ENCODE measurements at places on chromosomes 1 and 21.

DNA sequence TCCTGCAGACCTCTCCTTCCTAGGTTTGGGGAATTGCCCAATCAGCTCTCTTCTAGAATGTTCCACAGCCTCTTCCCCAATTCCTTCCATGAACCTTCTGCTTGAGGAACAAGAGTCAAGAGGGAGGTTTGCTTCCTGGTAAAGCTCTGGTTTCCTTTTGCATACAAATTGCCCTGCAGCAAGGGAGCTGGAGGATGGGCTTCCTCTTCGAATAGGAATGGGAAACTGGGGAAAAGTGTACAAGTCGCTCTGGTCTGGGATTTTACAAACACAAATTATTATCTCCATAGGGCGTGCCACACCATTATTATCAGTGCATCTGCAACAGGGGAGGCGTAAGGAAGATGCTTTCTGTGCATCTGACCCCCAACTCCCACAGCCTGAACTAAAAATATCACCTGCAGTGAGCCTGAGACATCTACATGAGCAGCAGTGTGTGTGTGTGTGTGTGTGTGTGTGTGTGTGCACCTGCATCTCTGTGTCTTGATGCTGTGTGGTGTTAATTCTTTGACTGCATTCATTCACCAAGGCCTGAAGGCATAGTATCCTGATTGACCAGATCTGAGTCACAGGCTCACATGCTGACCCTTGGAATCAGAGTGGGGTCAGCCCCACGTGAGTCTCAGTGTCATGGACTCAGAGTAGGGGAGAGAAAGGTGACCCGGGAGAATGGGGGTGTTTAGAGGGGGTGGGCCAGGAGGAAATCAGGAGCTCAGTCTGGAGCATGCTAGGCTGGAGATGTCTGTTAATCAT lies 272.9 kb downstream of the KAZN start:
- DNase-seq = no peak

DNA sequence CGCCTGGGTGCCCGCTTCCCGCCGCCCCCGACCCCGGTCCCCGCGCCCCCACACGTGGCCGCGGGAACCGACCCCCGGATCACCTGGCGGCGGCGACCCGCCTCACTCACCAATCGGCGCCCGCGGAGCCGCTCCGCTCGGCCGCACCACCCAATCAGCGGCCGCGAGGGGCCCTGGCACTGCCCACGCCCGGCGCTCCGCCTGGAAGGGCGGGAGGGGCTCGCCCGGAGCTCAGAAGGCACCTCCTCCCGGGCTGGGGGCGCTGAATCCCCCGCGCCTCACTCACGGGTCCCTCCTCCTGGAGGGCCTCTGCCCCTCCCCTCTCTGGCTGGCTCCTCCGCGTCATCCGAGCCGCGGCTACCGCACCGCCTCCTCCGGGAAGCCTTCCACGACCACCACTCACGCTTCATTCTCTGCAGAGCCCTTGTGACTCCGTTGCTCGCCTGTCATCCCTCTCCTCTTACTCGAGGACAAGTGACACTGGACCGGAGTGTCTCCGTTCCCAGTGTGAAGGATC lies 374 bp downstream of the SH2D5 start:
- DNase-seq = peak; percentile 86

DNA sequence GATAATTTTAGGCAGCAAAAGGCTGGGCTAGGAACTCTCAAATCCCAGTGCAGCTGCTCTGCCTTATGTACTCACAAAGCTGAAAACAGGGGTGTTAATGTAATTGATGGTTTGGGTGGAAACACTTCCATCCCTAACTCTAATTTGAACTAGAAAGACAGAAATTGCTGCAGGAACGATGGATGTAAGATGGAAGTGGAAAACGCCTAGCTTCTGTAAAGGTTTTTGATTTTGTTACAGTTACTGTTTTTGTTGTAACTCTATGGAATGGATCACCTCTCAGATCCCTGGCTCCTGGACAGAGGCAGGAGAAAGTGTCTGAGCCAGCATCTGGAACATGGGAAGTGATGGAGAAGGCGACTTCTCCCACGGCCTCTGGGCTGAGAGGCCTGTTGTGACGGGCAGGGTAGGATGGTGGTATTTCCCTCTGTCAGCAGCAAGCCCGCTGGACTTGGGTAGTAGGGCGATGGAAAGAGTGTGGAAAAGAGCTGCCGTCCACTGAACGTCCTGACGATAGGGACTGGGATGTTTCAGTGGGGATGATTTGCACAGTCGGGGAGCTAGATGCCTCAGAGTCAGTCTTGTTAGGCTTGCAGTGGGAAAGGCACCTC lies 1.6 kb downstream of the TRAF5 start:
- no peak for DNase-seq

DNA sequence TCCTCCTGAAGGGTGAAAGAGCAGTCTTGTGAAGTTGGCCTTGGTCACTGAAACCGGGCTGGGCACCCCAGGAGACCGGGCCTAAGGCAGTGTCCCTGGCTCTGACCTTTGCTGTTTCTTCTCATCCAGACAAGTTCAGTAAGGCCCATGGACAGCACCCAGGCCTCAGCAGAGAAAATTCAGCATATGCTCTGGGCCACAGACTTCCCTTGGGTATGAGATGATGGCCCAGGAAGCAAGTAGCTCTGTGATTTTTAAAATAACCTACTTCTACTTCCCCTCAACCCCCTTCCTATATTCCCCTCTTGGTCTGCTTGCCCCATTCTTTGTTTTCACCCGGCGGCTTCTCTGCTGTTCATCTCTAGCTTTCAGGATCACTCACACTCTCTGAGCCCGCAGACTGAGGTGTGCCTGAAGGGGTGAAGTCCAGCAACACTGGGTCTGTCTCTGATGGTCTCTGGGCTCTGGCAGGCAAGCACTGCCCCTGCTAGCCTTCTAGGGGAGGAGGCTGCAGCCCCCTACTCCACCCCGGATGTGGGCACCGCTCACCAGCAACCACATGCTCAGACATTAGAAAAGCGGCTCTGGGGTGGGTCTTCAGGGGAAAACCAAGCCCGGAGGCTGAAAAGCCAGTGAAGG lies 2.9 kb upstream of the GPR25 start:
- DNase-seq = peak; percentile 69

GRCh38 chr1:226884966-226885820 lies 14.8 kb downstream of the PSEN2 start:
- no peak for DNase-seq

DNA sequence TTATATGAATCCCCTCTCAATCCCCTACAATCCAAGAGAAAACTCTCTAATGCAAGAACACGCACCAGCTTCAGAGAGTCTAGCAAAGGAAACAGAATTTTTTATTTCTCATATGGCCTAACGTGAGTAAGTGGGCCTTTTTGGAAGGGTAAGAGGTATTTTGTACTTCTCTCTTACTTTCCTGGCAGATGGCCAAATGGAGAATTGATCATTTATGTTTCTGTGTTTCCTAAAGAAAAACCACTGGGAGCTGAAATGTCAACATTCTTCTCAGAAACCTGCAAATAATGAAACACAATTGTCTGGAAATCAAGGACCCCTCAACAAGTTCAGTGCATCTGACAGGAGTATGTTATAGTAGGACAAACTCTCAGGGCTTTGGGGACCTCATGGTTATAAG lies 176.4 kb upstream of the C8B start:
- no peak for DNase-seq

- no peak for DNase-seq
Measured at GRCh38 chr1:244022311-244022710, 28.8 kb upstream of the ZBTB18 start.

GRCh38 chr1:66723985-66724384 lies 28.3 kb upstream of the DYNLT5 start:
- DNase-seq = no peak

GRCh38 chr1:178055779-178056471 lies 38.0 kb upstream of the RASAL2 start:
- peak; percentile 69 for DNase-seq

DNA sequence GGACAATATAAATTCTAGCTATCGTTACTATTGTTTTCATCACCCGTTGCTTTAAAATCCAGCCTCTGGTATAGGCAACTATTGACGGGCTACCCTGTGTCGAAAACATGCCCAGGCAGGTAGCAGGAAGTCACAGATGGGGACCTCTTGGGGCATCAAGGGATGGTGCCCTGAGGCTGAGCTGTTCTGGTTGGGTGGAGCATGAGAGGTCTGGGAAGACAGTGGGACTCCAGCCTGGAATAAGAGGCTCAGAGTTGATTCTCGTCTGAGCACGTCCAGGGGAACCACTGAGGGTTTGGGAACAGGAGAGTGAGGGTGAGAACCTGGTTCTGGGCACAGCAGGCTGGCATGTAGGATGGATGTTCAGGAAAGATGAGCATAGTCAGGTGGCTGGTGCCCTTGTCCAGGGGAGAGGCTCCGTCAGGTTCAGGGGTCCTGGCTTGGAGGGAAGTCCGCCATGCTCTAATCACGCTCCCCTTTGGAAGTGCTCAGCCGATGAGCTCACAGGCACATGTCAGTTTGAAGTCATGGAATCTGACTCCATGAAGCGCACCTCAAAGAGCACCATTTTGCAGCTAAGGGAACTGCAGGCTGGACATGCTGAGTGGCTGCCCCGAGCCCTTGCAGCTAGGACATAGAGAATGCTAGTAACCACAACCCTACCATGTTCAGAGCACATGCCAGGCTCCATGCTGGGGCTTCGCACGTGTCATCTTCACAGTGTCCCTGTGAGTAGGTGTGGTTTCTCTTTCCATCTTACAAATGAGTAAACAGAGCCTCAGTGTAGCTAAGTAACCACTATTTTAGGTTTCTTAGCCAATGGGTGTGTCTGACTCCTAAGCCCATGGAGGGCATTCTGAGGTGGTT lies 21.0 kb downstream of the PCSK9 start:
- no peak for DNase-seq

- DNase-seq = no peak
Measured at GRCh38 chr1:82268826-82269225, 468.1 kb downstream of the ADGRL2 start.

DNA sequence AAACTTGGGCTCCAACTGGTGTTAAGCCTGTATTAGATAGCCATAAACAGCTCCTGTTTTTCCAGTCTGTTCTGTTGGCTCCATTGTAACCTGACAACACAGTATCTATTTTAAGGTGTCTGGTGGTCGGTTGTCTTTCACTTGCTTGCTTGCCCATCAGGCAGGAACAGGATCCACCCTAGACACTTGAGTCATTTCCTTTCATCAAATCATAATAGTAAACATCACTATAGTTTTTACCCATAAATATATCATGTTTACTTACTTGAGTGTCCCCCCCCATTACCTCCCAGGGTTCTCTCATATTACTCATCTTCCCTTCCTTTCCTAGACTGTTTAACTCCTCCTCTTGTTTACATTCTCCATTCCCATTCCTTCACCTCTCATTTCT lies 2.9 kb downstream of the DDI2 start:
- no peak for DNase-seq

GRCh38 chr1:246761396-246761795 lies 37.2 kb downstream of the SCCPDH start:
- no peak for DNase-seq

GRCh38 chr21:16308269-16308668 lies 578.5 kb downstream of the USP25 start:
- DNase-seq = no peak

DNA sequence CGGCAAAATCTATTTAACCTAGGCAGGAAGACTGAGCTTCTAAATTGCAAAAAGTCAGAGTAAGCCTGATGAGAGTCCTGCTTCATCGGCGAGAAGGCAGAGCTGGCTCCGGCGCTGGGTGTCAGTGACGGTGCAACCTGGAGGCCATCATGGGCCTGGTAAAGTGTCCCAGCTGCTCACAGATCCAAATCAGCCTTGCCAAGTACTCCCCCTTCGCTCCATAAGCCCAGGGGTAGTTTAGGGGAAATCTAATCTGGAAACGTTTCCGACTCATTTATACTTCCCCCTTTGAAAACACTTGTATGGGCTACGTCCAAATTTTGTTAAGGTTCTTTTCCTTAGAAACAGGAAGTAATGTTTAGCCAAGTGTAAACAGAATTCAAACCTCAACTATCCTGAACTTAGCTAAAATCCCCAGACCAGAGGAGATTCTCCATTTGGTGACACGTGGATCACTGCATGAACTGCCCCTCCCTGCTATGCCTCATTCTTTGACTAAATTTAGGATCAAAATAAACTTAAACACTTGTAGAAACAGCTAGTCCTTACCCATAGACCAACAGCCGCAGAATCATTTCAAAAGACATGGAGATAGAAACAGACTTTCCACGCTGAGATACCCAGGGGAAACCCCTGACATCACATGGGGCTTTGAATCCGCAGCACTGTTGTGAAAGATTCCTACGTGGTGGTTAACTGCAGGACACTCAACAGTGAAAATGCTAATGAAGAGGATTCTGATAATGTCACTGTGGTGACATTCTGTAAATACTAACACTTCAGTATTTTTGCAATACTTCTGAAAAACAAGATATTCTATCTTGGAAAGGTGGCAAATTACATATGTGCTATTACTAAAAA lies 172.7 kb downstream of the TGFBR3 start:
- peak; percentile 49 for DNase-seq

GRCh38 chr1:25467193-25467592 lies 36.5 kb downstream of the MACO1 start:
- DNase-seq = peak; percentile 19

DNA sequence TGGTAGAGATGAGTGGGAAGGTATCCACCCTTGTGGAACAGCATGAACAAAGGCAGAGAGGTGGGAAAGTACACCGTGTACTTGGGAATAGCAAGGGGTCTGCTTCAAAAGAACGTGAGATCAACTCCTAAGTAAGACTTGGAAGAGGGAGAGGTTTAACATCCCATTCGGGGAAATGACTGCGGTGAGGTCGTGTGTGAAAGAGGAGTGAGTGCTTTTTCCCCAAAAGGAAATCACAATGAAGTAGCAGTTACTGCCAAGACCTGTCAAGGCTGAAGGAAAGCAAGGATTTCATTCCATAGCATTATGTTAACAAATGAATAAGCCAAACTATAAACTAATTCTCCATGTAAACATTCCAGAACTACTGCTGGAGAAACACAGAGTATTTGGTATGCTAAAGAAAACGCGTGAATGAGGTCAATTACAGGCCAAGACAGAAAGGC lies 20.0 kb upstream of the SYDE2 start:
- no peak for DNase-seq

- DNase-seq = no peak
Measured at GRCh38 chr1:34915521-34915920, 13.9 kb downstream of the DLGAP3 start.

- no peak for DNase-seq
Measured at GRCh38 chr1:41537788-41538351, 53.4 kb upstream of the EDN2 start.

- no peak for DNase-seq
Measured at GRCh38 chr1:205118752-205119151, 3.0 kb downstream of the RBBP5 start.

- no peak for DNase-seq
Measured at GRCh38 chr1:42368096-42368795, 12.3 kb upstream of the RIMKLA start.

DNA sequence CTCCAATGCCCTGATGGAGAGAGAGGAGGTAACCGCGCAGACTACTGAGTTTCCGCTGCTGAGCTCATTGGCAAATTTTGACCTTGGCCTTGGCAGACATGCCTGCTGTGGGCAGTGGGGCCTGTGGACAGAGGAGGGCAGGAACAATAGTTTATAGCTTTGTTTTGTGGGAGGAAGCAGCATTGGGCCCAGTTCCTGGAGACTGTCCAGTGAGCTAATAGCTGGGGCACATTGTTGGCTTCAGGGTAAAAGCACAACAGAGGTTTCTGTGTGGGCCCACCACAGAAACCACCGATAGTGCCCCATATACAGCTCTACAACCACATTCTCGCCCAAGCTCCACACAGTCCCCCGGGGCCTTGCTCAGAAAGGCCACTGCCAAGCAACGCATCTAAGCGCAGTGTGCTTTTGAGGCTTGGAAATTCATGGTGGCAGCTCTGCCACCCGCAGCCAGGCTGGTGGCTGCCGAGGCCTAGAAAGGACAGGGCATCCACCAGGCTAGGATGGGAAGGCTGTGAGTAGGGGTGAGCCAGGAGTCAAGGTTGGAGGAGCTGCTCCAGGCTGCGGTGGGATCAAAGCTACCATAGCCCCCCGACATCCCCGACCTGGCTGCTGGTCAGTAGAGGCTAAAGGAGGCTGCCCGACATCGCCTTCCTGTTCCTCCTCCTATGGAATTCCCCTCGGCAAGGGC lies 43.2 kb downstream of the NEK2 start:
- DNase-seq = no peak
